ENCODE measurements at places on chromosomes 7 and 10. TPM values are rescaled to one million over a fixed set of nuclear protein-coding genes. Genes with fewer than 3 reads are reported as not detected.

- DNase-seq: no peak
These were observed 1176.2 kb downstream of the DNAJB9 start for GRCh38 chr7:109745677-109746410.

GRCh38 chr7:66261941-66262340 lies 56.8 kb downstream of the TPST1 start:
- no peak for DNase-seq

- DNase-seq: no peak
These were observed 148.9 kb downstream of the ITGA8 start for GRCh38 chr10:15570738-15571339.

The MGAM2 gene
- total RNA-seq: 2.9 TPM

DNA sequence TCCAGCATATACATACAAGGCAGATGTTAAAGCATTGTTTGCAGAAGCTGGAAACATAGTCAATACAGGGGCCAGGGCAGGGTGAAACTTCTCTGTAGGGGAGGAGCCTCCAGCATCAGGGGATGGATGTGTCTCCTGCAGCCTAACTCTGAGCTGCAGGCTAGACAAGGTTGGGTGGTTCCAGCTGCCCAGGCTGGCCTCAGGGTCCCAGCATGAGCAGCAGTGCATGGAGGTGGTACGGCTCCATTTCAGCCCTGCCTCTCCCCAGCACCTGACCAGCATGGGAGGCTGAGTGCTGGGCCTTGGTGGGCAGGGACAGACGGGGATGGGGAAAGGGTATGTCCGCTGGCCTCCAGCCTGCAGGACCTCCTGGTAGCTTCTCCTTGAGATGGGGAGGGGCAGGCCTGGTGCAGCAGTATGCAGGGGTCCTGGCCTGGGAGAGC lies 7.4 kb upstream of the TBRG4 start:
- DNase-seq: no peak

- no peak for DNase-seq
These were observed 131.3 kb downstream of the GLI3 start for GRCh38 chr7:42105554-42106358.

GRCh38 chr7:99027241-99027640 lies 116.7 kb downstream of the SMURF1 start:
- no peak for DNase-seq

DNA sequence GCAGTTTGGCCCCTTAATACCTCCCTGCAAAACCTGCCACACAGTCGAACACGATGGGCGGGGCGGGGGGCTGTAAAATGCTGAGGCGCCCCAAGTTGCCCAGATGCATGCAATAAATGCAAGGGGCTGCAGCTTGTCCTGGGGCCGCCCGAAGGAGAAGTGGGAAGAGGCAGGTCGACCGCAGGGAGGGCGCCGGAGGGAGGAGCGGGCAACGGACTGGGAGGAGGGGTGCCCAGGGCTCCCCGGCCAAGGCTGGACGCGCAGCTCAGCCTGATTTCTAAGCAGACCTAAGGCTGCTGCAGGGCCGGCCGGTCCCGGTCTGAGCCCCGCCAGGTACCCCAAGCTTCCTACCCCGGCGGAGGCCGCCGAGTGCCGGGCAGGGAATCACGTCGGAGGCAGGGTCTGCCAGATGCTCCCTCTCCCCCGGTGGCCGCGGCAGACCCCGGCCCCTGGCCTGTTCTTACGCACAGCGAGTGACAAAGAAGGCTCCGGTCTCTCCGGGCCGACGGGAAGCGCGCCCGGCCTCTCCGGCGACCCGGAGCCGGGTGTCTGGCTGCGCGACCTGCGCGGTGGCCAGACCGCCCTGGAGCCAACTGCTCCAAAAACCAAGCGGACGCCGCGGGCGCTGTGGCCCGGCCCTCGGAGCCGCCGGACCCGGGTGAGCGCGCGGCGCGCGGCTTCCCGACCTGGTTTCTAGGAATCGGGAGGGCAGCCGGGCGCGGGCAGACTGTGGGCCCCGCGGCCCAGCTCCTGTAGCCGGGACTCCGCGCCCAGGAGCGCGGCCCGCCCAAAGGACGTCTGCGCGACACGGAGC lies 744 bp upstream of the EBF3 start:
- peak; percentile 68 for DNase-seq

- DNase-seq: no peak
These were observed 69.8 kb upstream of the STEAP1B start for GRCh38 chr7:22569586-22570321.

DNA sequence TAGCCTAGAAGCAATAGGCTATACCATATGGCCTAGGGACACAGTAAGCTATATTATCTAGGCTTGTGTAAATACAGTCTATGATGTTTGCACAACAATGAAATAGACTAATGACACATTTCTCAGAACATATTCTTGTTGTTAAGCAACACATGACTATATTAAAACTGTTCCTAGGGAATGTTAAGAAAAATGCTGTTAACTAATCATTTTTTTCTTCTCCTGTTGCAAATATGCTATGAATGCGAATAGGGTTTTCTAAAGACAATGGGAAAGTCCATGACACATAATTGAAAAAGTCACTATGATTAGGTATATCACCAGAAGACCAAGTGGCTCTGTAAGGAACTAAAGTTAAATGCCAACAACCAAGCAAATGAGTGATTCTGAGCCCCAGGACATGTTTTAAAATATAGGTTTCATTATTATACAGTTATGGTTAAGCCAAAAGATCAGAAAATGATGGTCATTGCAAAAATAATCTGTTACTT lies 454.0 kb upstream of the SORCS1 start:
- no peak for DNase-seq

The DNAJC12 gene
- total RNA-seq: 5.1 TPM

Measured in sciatic nerve (tissue), 2 donors.